ENCODE measurements at places on chromosomes 11 and 22.

- DNase-seq: no peak
Observed at GRCh38 chr22:29266564-29267461, 968 bp downstream of the RHBDD3 start.

GRCh38 chr11:102773386-102773785 lies 7.0 kb downstream of the MMP10 start:
- DNase-seq: no peak

DNA sequence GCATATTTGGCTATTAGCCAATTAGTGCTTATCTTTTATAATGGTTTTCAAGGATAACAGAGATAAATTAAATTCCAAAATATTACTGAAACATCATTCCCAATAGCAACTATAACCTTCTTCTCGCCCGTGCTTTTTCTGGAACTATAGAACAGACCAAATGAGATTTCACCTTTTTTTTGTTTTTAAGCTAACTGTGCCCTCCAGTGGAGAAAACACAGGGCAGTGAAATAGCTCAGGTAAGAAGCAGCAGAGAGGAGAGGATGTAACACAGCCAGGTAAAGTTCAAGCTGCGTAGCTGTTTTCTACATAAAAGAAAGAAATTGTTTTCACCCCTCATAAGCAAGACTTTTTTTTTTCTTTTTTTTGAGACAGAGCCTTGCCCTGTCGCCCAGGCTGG lies 28.2 kb downstream of the HSD17B12 start:
- no peak for DNase-seq

DNA sequence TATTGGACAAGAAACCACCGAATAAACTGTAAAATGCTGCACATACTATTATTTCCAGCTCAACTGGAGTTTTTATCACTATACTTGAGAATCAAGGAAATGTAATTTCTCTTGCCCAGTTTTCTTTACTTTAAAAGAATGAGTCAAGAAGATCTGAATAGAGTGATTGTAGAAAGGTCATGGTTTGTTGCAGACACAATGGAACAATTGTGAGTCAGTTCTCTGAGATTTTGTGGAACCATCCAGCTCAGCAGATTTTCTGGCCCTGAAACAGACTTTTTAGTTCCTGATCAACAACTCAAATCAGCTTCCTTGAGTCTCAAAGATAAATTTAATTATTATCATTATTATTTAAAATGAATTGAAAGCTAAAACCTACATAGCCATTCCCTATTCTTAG lies 1.3 kb downstream of the TCN1 start:
- DNase-seq: no peak

- no peak for DNase-seq
Observed at GRCh38 chr11:86548271-86548917, 124.0 kb downstream of the ME3 start.

DNA sequence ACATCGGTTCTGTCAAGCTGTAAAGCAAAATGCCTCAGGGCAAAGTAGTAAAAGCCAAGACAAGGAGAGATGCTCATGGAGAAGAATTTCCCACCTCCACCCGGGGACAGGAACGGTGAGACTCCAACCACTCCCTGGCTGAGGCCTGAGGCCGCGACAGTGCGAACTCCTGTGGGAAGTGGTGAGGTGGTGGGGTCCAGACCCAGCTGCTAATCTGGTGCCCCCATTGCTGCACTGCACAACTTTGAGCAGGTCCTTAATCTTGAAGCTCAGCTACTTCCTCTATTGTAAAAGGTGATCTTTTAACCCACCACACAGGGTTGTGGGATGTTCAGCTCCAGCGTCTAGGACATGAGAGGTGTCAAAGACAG lies 83.9 kb downstream of the ZC3H12C start:
- no peak for DNase-seq

DNA sequence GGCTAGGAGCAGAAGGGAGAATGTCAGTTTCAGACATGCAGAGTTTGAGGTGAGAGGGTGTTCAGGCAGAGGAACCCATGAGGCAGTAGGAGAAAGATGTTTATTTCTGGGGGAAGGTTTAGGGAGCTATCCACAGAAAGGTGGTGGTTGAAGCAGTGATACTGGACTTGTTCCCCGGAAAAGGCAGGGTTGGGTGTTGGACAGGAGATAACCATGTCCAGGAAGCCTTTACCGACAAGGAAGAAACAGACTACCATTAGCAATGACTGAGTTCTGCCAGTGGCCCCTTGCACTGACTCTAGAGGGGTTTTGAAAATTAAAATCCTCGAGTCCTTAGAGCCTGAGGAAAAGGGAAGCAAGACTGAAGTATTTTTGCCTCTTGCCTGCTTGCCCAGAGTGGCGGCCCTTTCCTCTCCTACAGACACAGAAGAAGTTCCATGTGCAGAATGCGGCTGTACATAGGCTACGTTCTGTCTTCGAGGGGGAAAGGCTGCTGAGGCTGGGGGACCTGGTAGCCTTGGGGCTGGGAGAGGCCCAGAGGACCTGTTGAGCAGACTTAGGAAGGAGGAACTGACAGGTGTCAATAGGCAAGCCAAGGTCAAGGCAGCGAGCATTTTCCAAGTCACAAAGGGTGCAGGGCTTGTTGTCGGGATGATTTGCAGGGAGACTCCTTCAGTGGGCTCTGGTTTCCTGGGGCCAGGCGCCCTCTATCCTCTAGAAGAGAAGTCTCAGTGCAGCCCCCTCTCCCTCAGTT lies 146.7 kb downstream of the LDLRAD3 start:
- DNase-seq: no peak

GRCh38 chr11:11038782-11039181 lies 180.9 kb upstream of the ZBED5 start:
- DNase-seq: no peak

DNA sequence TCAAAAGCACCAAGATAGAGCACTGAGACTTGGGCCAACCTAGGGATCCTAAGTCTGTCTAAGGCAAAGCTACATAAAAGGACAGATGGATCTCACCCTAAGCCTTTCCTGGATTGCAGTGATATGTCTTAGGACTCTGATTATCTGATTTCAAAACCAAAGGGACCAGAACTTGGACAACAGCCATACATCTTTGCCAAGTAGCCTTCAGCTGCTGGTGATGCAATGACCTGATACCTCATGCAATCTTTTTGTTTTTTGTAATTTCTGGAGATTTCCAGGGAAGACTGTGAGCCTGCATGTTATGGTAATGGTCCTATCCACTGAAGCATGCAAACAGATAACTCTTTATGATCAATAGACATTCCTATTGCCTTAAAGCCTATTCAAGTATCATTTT lies 230.4 kb upstream of the MTNR1B start:
- no peak for DNase-seq

DNA sequence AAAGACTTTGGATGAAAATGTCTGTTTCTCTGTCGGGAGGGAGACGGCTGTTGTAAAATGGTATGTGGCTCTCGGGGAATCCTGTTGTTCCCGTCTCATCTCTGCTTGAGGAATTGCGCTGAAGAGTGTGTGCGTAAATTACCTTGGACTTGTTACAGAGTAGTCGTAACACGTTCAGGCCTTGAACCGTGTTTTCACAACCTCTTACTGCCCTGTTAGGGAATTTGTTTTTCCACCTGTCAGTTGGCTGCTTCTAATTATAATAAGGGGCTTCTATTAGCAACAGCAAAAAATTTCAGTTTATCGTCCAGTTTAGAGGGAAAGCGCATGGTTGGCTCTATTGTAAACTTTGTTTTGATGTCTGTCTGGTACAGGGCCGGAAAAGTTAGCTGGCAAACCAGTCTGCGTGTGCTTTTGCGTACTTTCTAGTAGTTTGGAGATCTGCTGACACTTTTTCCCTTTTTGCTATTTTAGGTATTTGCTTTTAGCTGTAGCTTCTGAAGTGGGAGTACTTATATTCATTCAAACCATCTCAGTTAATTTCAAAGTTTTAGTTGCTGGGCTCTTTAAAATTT lies 1.5 kb downstream of the HIPK3 start:
- DNase-seq: no peak

- DNase-seq: no peak
Observed at GRCh38 chr11:46248289-46249102, 29.0 kb upstream of the CREB3L1 start.

- no peak for DNase-seq
Observed at GRCh38 chr11:2776351-2777061, 76.7 kb upstream of the KCNQ1OT1 start.

DNA sequence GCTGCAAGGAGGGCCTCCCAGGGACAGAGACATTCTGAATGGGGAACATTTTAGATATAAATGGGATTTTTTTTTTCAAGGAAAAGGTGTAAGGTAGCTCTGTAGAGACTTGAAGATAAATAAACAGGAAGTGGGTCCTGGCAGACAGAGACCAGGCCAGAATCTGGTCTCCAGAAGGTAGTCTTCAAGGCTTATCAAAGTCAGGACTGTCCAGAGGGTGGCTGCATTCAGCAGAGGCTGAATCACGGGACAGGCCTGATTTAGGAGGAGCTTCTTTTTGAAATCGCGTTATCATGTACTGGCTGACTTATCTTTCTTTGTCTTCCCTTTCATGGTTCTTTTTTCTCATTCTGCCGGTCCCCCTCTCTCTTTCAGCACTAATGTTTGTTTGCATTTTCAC lies 542.9 kb downstream of the NTM start:
- no peak for DNase-seq

- no peak for DNase-seq
Observed at GRCh38 chr11:123434262-123434661, 4.2 kb downstream of the GRAMD1B start.

GRCh38 chr22:39360674-39361413 lies 11.1 kb downstream of the SYNGR1 start:
- no peak for DNase-seq

DNA sequence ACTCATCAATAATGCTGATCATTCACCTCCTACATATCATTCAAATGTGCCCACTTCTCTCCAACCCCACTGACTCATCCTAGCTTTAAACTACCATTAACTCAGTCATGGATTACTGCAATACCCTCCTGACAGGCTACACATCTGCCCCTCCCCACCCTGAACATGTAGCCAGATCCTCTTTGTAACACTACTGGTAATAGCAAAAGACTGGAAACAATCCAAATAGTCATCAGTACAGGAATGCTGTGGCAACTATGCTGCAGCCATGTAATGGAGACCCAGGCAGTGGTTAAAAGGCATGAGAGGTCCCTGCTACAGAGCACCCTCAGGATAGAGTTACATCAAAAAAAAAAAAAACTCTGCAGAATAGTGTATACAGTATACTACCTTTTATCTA lies 16.6 kb downstream of the SLC43A3 start:
- no peak for DNase-seq

- peak; percentile 83 for DNase-seq
Observed at GRCh38 chr11:1628506-1629325, 859 bp upstream of the KRTAP5-5 start.

GRCh38 chr11:117525866-117526542 lies 198.3 kb downstream of the CEP164 start:
- no peak for DNase-seq

DNA sequence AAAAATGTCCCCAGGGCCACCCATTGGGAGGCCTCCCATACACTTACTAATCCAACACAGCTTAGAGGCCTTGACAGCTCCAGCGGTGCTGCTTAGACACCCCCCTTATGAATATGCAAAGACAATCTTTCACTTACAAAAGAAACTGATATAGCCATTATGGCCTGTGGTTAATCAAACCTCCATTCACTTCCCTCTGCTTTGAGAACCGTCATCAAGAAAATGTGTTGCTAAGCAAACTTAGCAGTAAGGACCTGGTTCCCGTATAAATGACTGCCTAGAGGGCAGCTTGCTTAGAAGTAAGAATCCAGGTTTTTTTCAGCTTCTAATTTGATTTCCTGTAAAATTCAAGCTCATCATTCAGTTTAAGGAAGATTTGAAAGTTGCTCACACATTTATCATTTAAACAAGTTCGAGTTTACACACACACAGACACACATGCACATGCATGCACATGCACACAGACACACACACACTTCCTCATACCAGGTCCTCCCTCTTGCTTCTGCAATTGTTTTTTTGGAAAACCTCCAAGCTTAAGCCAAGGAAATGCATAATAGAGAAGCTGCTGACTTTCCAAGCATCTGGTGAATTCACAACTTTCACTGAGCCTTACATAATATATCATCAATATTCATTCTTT lies 137.7 kb upstream of the BLID start:
- DNase-seq: no peak

DNA sequence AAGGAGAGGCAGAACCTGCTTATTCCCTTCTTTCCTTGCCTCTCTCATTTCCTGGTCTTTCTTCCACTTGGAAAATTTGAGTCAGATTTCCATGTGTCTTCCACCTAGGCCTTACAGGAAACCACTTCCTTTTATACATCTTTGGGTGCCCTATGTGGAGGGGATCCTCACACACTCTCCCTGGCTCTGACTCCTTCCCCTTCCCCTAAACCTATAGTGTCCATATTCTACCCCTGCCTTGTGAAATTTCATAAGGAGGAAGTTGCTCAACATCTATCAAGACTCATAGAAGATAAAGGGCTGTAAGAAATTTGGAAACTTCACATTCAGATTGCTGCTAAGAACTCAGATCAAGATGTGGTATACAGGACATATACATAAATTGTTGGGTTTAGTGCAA lies 20.4 kb downstream of the TUG1 start:
- DNase-seq: no peak

- no peak for DNase-seq
Observed at GRCh38 chr11:123690485-123690884, 36.1 kb upstream of the SCN3B start.

GRCh38 chr22:44574057-44574639 lies 76.1 kb upstream of the RTL6 start:
- DNase-seq: no peak

GRCh38 chr11:297586-298405 lies 1.5 kb downstream of the IFITM5 start:
- DNase-seq: no peak

DNA sequence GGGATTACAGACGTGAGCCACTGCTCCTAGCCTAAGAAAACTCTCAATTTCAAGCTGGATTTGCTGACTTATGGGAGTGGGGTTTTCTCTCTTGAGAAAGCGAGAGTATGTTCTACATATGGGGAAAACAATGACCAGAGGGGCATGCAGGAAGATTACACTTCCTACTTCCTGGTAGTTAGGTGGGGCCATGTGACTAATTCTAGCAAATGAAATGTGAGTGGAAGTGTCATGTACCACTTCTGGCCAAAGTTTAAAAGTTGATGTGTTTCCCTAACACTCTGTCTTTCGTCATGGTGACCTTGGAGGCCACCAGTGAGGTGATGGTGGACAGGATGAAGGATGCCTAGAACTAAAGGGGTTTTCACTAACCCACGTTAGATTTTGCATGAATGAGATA lies 50.5 kb downstream of the PARVG start:
- no peak for DNase-seq

- no peak for DNase-seq
Observed at GRCh38 chr11:45393334-45393733, 107.2 kb upstream of the SYT13 start.

GRCh38 chr11:119339589-119340334 lies 921 bp downstream of the C1QTNF5 start:
- DNase-seq: no peak

Measured in GM19239 (cell line).